HCEC 1CT (cell line): ENCODE measurements at places on chromosomes 2 and 18.

DNA sequence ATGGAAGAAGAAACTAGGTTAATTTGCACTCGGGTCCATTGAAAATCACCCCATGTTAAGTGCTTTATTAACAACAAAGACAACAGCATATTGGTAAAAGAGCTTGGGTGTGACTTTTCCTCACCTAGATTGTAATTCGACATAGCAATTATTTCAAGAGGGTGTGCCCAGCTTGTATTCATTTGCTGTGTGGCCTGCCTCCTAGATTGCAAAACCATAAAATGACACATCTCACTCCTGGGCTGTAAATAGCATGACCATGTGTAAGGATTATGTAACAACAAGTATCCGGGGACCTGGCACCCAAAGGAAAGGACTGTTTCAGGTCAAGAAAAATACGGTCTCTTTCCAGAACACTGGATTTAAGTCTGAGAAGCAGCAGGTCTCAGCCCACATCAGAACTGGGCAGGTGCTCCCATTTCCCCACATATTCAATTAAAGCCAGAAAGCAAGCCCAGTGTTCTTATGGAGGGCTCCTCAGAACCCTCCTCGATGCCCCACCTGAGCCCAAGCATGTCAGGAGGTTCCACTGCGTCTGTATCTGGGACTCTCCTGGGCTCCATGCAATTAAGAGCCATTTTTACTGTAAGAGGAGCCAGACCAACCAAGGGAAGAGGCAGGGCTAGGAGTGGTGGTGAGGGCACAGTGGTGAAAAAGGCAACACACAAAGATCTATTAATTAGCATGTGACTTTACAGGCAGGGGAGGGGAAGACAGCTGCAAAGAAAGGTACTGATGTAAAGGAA lies 39.2 kb downstream of the MREG start:
- peak; percentile 45 for DNase-seq

GRCh38 chr2:85669549-85669948 lies 1.6 kb upstream of the SFTPB start:
- no peak for DNase-seq

- DNase-seq: peak; percentile 90
These were observed at the start of gene HNMT for GRCh38 chr2:137964066-137964858. TSS of gene HNMT (plus strand) at chr2:137964473. CDS start at chr2:137964492, 19 bp downstream.

DNA sequence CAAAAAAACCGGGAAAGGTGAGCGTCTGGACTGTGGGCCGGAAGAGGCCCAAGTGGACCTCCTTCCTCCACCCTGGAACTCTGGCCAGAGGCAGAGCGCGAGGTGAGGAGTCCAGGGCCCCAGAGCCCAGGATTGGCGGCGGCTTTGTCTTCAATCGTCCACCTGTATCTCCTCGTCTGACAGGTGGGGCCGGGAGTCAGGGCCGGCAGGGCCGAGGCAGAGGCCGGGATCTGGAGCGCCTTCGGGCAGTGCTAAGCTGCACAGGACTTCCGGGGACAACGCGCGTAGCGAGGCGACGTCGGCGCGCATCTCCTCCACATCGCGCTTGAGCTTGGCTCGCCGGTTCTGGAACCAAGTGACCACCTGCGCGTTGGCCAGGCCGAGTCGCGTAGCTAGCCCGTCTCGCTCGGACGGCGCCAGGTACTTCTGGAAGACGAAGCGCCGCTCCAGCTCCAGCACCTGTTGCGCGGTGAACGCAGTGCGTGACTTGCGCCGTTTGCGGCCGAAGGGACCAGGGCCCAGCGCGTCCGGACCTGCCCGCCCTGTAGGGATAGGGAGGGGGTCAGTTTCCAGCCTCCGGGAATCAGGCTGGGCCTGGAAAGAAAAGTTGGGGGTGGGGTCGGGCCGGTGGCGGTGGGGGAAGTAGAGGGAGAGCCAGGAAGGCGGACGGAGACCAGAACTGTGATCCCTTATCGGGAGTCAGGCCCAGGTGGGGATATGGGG lies 1.5 kb downstream of the LBX2 start:
- no peak for DNase-seq

- DNase-seq: peak; percentile 80
These were observed 126.0 kb downstream of the OSBPL1A start for GRCh38 chr18:24271381-24272228.

DNA sequence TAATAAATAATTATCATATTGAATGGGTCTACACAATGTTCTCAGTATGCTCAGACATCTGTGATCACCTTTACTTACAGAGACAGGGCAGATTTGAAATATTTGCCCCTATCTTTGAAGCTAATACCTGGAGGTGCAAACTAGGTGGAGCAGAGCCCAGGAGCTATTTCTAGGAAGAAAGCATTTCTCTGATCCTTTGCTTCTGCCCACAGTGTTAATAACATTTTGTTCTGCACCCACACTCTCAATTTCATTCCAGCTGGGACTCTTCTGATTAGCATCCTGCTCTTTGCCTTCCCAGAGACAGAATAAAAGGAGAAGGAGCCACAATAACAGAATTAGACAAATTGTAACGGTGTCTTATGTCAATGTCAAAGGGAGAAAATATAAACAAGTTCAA lies 11.6 kb upstream of the SCN2A start:
- no peak for DNase-seq

GRCh38 chr2:20419007-20419576 lies 27.8 kb upstream of the RHOB start:
- DNase-seq: peak; percentile 20

- DNase-seq: peak; percentile 36
These were observed 11.5 kb downstream of the SPRED2 start for GRCh38 chr2:65420712-65421431.

DNA sequence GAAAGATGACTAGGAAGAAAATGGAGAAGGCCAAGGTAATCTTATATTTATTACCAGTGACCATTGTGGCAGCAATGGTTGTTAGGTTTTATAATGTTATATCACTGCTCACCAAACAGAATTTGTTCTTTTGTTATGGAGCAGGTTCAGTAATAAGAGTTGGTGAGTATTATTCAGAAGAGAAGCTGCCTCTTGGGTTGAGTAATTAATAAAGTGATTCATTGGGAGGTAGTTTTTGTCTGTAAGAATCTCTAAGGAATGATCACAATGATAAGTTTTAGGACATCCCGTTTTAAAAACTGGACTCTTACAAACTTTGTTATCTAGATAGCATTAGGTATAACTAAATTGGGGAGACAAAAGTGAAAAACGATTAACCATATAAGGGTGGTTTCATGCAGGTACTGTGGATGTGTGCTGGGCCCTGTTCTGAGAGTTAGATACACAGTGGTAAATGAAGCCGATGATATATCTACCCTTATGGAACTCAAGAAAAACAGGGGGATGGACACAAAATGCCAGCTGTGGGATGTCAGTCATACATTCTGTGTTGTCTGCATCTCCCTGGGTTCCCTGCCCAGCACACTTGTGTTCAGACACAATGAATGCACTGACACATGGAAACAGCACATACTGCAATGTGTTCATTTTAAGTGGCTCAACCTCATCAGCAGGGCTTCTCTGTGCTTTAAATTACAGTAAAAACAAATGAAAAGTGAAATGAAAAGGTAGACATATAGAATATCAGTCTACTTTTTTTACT lies 7.5 kb downstream of the MAP4K4 start:
- DNase-seq: peak; percentile 38

- DNase-seq: no peak
These were observed 146.8 kb upstream of the SMAD2 start for GRCh38 chr18:48077291-48077690.

DNA sequence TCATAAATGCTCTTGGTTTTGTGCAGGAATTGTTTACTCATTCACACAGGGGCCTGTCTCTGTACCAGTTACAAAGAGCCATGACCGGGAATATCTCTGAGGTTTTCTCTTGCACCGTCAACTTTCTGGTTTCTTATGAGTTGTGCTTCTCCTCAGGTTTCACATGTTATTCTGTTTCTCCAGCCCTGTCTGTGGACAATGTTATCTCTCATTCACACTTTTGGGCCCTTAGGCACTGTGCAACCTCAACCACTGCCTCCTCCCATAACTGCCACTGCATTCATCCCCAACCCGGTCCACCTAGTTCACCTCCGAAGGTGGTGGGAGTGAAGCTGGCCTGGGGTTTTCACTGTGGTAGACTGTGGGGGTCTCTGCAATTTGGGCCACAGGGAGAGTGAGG lies 22.5 kb upstream of the NEDD4L start:
- no peak for DNase-seq

DNA sequence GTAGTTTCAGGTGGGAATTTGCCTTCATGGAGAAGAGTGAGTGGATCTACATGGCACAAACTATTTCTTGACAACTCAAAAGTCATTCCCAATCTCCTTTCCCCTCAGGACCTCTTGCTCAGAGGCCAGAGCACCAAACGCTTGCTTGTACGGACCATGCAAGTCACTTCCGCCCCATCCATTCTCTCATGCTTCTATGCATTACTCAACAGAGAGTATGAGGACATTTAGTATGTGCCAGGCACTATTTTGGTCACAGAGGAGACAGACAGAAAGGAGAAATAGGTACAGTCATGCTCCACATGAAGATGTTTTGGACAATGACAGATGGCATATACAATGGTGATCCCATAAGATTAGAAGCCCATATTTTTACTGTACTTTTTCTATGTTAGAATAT lies 117.5 kb downstream of the ACTR3 start:
- DNase-seq: peak; percentile 54

DNA sequence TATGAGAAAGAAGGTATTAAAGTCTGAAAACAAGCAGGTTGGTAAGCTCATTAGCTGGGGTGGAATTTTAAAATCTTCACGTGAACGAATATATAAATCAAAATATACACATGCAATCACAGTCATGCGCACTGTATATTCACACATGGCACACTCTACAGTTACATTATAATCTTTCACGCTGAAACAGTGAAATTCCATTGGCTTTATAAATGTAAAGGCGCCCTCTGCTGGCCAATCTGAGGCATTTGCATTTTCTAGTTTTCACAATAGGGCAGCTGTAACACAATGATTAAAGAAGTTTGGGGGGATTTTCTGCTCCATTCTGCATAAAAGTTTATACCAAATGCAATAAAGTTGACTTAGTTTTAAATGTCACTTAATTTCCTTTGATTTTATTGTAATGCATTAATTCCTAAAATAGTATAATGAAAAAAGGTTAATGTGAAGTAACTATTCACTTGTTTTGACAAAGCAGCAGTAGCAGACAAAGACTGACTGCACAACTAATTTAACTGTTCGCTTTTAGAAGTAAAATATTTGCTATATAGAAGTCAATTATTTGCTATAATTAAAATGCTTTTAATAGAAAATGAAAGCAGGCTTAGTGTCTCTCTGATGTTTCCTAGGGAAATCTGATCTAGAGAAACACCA lies 17.2 kb downstream of the IFIH1 start:
- DNase-seq: peak; percentile 76

GRCh38 chr2:54675281-54675680 lies 48.2 kb upstream of the EML6 start:
- DNase-seq: no peak

DNA sequence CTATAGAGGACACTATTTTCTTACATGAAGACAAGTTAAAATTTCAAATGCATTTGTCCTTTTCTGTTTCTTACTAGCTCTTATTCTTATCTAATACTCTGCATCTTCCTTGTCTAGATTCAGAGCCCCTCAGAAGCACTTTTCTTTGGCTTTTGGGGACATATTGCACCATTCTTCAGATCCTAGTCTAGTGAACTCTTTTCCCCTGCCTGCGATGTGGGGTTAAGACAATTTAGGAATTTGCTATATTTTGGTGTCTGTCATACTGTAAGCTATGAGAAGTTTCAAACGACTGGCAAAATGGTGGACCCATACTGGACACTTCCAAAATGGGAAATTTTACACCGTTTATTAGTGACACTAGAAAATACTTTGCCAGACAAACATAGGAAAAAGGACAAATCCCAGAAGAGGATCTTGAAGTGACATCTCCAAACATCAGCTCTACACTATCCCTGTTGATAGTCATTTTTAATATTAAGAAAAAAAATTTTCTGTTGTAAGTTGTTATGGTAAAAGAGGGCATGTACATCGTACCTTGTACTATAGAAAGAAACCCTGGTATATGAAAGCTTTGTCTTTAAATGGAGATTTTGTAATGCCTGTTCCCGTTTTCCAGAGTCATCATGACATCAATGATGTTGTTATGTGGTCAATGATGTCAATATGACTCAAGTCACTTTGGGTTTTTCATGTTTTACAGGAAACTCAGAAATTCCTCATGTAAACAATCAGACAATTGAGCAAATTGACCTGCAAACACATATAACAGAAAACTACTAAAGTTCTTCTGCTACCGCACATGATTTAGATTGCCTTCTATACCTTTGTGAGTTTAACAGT lies 4.4 kb upstream of the KYNU start:
- peak; percentile 92 for DNase-seq

DNA sequence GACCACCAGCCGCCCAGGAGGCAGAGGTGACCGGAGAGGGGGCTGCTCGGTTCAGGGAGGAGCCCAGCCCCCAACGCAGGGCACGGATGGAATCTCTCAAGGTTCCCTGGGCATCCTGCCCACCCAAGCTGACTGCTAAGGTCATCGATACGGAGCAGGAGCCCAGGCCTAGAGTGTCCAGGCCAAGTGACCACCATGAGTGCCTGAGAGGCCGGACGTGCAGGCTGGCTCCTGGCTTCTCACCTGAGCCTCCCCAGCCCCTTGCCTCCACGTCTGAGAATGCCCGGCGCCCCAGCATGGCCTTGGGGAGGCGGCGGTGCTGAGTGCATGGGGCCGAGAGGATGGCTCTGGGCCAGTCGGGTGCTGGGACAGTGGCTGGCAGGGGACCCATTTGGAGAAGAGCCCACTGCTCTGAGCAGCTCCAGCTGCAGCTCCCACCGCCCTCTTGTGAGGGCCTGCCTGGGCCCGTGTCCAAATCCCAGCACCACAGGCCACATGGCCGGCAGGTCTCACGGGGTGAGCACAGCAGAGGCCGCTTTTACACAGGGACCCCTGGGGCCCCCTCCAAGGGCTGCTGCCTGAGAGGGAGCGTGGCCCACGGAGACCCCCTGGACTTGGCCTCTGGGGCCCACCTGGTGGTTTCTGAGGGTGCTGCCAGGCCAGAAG lies 102.8 kb upstream of the CTDP1 start:
- DNase-seq: no peak

- DNase-seq: no peak
These were observed 37.2 kb downstream of the AQP12A start for GRCh38 chr2:240728827-240729226.

GRCh38 chr18:48774941-48775340 lies 175.8 kb downstream of the SMAD7 start:
- DNase-seq: no peak

GRCh38 chr2:233600386-233600785 lies 17.0 kb upstream of the UGT1A8 start:
- DNase-seq: no peak

GRCh38 chr2:107419191-107419590 lies 407.5 kb upstream of the RGPD4 start:
- no peak for DNase-seq
